Fibroblast of the conjunctiva (primary cell): ENCODE measurements at places on chromosomes 13 and 19.

- DNase-seq: no peak
Measured at GRCh38 chr19:19209372-19209771, 2.4 kb upstream of the NCAN start.

- peak; percentile 84 for DNase-seq
Measured at GRCh38 chr13:33639158-33639557, 178.8 kb upstream of the RFC3 start.

- no peak for DNase-seq
Measured at GRCh38 chr13:27128825-27129627, 42.6 kb downstream of the USP12 start.

- no peak for DNase-seq
Measured at GRCh38 chr13:20939662-20940061, 37.1 kb upstream of the XPO4 start.

- DNase-seq: peak; percentile 13
Measured at GRCh38 chr13:76225815-76226489, 589.8 kb downstream of the LMO7 start.

- no peak for DNase-seq
Measured at GRCh38 chr19:48102870-48103751, 7.5 kb downstream of the PLA2G4C start.

DNA sequence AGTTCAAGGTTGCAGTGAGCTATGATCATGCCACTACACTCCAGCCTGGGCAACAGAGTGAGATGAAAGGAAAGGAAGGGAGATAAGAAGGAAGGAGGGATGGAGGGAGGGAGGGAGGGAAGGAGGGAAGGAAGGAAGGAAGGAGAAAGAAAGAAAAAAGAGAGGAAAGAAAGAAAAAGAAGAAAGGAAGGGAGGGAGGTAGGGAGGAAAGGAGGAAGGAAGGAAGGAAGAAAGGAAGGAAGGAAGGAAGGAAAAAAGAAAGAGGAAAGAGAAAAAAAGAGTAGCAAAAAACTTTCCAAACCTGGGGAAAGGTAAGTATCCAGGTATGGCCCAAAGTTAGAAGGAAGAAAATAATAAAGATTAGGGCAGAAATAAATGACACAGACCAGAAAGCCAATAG, 7.1 kb downstream of the ZFP14 start:
- DNase-seq: no peak

DNA sequence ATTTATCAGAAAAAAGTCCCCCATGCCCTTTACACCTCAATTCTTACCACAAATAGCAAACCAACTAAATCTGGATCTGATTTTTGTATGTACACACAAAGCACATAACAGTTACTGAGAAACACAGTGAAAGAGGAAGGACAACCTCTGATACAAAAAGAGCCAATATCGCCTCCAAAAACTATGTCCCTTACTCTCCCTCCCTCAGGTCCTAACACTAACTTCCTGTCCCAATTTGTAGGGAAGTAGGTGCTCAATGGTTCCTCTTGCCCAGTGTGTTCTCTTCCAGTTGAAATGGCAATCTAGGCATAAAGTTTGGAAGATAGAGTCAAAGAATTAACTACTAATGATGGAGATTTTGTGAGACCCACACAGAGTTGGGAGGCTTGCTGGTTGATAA, 15.8 kb upstream of the FPR3 start:
- no peak for DNase-seq

DNA sequence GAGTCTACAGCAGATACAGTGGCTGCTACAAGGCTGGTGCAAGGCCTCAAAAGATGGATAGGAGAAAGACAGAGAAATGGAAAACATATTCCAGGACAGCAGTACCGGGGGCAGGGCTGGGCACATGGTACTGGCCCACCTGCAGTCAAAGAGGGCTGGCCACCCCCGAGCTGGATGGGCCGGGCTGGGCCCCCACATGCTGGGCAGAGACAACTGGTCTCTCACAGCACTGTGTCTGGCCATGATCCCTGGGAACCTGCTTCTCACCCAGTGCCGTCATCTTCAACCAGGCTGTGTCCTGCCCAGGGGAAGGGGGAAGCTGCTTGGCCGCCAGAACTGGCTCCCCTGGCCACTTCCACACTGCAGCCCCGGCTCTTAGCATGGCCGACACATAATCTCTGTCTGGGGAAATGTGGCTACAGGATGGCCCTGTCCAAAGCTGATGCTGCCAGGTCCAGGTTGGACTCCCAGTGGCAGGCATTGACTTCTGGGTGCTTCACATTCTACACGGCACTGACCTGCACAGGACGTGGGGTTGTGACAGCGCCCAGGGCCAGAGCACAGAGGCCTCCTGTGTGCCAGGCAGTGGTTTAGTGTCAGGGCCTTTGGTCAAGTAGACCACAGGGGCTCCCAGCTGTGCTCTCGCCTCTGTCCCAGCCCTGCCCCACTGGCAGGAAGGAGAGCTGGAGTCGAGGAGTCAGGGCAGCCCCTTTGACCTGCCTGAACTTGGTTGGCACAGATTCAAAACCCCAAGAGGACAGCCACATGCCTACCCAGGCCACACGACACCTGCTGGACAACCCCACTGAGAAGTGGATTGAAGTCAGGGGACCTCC, 21.7 kb downstream of the PEPD start:
- DNase-seq: no peak

DNA sequence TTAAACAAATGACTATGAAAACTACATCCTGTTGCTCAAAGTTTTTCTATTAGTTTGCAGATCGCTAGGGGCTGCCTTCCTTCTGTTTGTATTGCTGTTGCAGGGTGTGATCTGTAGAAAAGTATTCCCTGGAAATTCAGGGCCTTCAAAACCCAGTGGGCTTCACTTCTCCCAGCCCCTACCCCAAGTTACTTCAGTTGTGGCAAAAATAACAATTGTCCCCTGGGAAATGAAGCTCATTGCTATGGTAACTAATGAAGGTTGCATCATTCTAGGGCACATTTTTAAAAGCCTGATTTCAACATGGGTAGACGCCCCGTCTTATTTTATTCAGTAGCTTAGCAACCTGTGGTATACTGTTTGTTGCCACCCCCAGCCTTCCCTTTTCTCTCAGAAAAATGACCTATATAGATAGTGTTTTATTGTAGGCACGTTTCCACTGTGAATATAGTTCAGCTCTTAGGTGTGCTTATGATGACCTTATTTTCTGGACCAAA, 60.9 kb downstream of the WDFY2 start:
- DNase-seq: peak; percentile 93

DNA sequence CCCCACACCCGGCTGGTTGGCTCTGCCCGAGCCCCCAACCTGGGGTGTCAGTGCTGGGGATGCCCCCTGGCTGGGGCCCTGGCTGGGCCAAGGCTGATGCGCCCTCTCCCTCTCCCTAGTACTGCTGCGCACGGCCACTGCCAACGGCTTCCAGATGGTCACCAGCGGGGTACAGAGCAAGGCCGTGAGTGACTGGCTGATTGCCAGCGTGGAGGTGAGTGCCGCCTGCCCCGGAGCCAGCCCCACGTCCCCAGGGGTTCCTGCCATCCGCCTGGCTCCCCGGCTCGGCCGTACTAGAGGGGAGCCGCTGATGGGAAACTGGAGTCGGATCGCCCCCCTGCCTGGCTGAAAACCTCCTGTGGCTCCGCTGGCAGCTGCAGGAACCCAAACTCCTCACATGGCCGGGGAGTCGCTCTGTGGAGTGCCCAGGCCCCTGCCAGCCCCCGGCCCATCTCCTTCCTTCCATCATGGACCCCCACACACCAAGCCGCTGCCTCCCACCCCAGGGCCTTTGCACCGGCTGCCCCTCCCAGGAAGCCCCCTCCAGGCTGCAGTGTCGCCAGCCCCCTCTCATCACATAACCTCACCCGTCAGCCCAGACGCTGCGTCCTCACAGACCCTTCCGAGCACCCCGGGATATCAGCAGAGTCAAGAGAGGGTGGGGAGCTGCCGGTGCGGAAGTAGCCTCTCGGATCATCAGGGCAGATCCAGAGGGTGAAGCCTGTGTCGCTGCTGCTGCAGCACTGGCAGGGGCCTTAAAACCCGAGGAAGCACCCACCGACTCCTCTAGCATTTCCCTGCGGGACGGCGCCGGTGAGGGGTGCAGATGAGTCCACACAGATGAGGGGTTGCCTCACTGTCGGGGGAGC, 10.6 kb downstream of the NCLN start:
- DNase-seq: no peak

- DNase-seq: no peak
Measured at GRCh38 chr13:25659091-25659795, 287.5 kb downstream of the ATP8A2 start.

- DNase-seq: no peak
Measured at GRCh38 chr19:13722146-13722545, 42.2 kb upstream of the MRI1 start.

- DNase-seq: no peak
Measured at GRCh38 chr13:58992478-58993042, 1171.2 kb downstream of the DIAPH3 start.

GRCh38 chr19:41332000-41332399, 21.7 kb downstream of the TGFB1 start:
- DNase-seq: no peak

GRCh38 chr19:6489278-6490061, 7.9 kb upstream of the DENND1C start:
- DNase-seq: no peak

DNA sequence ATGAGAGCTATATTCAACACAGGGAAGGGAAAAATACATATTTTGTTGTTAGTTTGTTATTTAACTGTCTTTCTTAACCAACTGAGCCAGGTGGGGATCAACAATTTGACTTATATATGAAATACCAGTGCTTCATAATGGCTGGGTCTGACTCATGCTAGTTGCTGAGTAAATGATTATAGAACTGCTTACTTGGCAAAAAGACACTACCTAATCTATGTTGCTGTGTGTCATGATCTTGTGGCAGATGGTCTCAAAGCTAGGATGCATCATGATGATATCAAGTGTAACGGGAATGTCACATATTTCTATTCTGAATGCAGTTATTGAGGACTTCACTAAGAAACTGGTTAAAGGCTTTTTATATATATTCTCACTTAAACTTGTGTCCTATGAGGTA, 727.4 kb upstream of the SLITRK1 start:
- peak; percentile 8 for DNase-seq

DNA sequence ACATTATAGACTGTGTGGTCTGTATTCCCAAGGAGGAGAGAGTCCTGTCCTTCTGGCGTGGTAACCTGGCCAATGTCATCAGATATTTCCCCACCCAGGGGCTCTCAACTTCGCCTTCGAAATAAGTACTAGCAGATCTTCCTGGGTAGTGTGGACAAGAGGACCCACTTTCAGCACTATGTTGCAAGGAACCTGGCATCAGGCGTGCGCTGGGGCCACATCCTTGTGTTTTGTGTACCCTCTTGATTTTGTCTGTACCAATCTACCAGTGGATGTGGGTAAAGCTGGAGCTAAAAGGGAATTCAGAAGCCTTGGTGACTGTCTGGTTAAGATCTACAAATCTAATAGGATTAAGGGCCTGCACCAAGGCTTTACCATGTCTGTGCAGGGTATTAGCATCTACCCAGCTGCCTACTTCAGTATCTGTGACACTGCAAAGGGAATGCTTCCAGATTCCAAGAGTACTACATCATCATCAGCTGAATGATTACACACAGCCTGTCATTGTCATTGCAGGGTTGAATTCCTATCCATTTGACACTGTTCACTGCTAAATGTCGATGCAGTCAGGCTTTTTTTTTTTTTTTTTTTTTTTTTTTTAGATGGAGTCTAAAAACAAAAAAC, 148.0 kb downstream of the PRR20E start:
- DNase-seq: no peak

GRCh38 chr13:44051405-44051804, 171.7 kb downstream of the LACC1 start:
- DNase-seq: no peak

DNA sequence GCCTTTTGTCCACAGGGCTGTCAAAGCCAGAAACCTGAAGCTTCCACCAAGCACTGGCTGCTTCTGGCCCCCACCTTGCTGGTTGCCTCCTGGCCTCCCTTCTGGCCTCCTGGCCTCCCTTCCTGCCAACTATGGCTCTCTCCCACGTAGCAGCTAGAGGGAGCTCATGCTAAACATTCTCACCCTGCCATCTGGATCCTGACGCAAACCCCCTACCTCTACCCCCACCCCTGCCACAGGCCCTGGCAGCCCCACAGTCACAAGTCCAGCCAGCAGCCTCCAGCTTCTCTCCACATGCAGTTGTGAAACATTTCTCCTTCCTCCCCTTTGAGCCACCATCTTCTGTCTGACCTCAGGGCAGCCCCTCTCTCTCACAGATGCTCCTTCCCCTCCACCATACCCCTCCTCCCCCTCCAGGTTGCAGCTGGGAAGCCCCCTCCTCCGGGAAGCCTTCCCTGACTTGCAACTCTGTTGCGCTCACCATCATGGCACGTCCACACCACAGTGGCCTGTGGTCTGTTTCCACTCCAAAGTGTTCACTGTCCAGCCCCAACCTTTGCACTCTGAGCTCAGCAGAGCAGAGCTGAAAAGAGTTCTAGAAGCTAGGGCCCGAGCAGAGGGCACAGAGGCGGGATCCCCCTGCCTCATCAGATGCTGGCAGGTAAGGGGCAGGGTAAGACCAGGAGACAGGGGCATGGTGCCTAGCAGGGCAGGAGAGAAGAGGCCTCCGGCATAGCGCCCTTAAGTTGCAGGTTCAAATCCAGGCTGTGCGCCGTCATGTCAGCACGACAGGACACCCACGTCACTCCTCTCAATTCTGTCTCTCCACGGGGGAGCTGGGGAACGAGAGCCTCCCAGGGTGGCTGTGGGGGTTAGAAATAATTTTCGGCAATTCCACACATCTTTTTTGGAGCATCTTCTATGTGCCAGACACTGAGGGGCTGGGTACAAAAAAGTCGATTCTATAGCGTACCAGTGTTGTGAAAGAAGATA, 7.3 kb downstream of the ADGRL1 start:
- DNase-seq: peak; percentile 21

GRCh38 chr19:45547965-45548609, 36.5 kb downstream of the OPA3 start:
- no peak for DNase-seq

- no peak for DNase-seq
Measured at GRCh38 chr13:97067017-97067895, 73.0 kb upstream of the OXGR1 start.

GRCh38 chr19:43773725-43774102, 7.1 kb downstream of the KCNN4 start:
- no peak for DNase-seq

GRCh38 chr19:58555369-58555885, 522 bp upstream of the CHMP2A start:
- no peak for DNase-seq

GRCh38 chr19:39813264-39813993, 20.5 kb downstream of the DYRK1B start:
- DNase-seq: no peak

DNA sequence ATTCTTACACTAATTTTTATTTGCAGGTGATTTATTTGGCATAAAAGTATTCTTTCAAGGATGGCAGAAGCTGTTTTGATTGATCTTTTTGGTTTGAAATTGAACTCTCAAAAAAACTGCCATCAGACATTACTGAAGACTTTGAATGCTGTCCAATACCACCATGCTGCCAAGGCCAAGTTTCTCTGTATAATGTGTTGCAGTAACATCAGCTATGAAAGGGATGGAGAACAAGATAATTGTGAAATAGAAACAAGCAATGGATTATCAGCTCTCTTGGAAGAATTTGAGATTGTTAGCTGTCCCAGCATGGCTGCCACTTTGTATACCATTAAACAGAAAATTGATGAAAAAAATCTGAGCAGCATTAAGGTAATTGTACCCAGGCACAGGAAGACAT, 1.2 kb downstream of the LACC1 start:
- DNase-seq: no peak
